Activated T-helper 9 cell treated with anti-CD3 and anti-CD28 coated beads, Interleukin-2, amount 50 U/mL, for 16 hours (primary cell): ENCODE measurements at places on chromosomes 7 and 10.

DNA sequence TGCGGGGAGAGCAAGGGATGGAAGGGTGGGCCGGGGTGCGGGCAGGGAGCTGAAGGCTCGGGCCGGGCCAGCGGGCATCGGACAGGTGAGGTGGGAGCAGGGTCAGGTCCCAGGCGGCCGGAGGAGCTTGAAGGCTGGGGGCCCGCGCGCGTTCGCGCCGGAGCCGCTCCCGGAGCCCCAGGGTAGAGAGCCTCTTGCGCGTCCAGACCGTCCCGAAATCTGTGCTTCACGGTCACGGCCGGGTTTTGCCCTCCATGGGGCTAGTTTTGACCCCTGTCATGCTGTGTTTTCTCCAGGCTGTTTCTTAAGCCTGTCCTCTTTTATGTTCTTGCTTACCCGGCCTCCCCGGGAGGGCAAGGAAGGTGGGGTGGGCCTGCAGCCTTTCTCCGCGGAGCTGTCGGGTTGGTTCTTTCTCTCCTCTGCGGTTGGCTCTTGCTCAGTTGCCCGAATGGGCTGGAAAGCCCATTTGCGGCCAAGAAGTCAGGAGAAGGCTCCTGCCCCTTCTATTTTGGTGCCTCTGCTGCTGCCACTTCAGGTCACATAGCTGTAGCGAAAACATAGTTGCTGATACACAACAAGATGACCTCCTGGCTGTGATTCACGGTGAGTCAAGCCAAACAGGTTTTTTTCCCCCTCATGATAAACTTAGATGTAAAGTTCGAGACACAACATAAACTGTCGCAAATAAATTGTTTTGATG is 650 bp downstream of the UBE2D1 start:
- no peak for DNase-seq

GRCh38 chr10:46068117-46068516 is 22.0 kb upstream of the MSMB start:
- DNase-seq: no peak

DNA sequence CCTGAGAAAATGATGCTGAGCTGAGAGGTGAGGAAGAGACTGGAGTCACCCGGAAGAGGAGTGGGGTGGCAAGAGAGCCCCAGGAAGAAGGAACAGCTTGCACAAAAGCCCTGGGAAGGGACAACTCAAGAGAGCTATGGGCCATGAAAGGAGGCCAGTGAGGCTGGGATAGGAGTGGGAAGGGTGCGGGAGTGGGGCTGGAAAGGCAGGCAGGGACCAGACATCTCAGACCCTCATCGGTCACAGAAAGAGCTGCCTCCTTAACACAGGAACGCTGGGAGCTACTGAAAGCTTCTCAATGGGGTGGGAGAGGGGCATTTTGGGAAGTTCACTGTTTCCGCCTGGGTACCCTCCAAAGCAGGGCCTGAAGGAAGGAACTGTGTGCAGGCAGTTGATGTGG is 122.0 kb upstream of the UNC5B start:
- DNase-seq: no peak

- no peak for DNase-seq
Measured at GRCh38 chr10:128792426-128793140, 666.4 kb upstream of the MKI67 start.

DNA sequence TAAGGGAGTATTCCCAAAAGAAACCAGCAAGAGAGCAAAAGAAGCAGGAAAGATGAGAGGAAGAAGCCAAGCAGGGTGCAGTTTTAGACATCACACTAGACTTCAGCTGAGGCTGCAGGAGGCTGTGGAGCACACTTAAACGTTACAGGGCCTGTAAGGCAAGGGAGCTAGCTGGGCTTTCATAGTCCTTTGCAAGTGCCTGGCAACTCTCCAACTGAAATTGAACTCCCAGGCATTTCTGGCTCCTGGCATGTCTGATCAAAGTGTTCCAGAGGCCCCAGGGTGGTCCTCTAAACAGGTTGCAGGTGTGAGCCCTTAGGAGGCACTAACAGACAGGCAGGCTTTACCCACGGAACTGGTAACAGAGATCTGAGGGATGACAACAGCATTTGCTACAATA is 750.2 kb downstream of the XPNPEP1 start:
- DNase-seq: no peak

DNA sequence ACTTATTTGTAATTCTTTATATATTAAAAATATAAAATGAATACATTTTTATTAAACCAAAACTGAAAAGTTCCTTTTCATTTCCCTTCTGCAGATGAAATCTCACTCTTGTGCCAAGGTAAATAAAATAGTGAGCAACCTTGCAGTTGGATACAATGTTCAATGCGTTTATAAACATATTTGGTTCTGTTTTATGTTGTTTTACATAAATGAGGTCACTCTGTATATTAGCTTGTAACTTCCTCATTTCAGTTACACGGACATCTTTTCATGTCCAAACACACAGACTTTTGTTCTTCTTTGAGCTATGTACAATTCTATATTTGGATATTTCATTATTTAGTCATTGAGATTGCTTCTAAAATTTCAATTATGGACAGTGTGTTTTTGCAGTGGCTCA is 107.7 kb downstream of the BBS9 start:
- DNase-seq: no peak
